ENCODE measurements at places on chromosomes 7 and 10. TPM values are rescaled to one million over a fixed set of nuclear protein-coding genes. Genes with fewer than 3 reads are reported as not detected.

Gene LBX1
- not detected for total RNA-seq

Gene ACTL6B
- total RNA-seq = not detected

Gene STK31
- total RNA-seq = 1.2 TPM

Gene DPYSL4
- 19.1 TPM for total RNA-seq

Gene ZNF736
- total RNA-seq = not detected

Gene ELN
- total RNA-seq = not detected

All from A549 treated with RU486 at 1 μM for 4 hours (cell line).